Stimulated activated CD8-positive, alpha-beta memory T cell treated with anti-CD3 and anti-CD28 coated beads, Interleukin-7, amount 100 ng/mL, for 24 hours (primary cell): ENCODE measurements at places on chromosomes 2 and 18.

- DNase-seq: no peak
Observed at GRCh38 chr2:36572054-36572718, 25.8 kb downstream of the FEZ2 start.

- DNase-seq: no peak
Observed at GRCh38 chr2:128502200-128502599, 183.5 kb upstream of the HS6ST1 start.

GRCh38 chr2:159521272-159521671, 95.1 kb downstream of the BAZ2B start:
- DNase-seq: no peak

- DNase-seq: no peak
Observed at GRCh38 chr2:218623366-218623705, 15.6 kb downstream of the PLCD4 start.

DNA sequence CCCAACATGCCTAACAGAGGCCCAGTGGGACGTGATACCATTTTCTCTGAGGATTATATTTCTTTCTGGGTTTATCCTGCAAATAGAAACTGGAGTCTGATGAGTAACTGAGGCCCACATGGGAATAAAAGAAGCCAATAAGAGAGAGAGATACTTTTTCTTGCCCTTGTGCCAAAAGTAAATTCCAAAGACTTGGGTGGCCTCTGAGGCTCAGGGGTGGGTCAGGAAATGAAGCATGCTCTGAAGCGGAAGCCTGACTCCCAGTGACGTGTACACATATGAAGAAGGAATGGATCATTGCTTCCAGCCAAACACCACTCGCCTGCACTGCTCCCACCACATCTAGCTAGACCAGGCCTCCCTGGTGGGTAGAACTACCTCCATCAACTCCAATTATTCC, 273.6 kb upstream of the NCKAP5 start:
- no peak for DNase-seq

DNA sequence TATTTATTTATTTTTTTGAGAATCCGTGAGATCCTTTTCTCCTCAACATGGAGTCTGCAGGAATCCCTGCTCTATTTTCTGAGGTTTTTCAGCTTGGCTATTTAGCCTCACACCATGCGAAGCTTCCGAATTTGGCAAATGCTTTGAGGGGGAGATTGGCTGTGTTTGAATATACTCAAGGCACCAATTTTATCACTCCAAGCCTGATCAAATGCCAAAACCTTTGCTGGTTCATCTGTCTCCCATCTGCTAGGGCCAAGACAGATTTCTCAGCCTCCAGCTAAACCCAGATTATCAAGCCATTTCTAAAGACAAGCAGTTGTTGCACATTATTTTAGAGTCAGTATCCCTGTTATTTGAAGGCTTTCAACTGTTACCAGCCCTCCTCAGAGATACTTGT, 295.7 kb downstream of the XIRP2 start:
- DNase-seq: no peak

GRCh38 chr2:230864605-230865306, at the start of gene ITM2C:
Gene ITM2C, plus strand, starts transcription at chr2:230864942. Its CDS starts 84 bp downstream, at chr2:230865026.
- DNase-seq: peak; percentile 51

- no peak for DNase-seq
Observed at GRCh38 chr2:143525402-143525860, 396.2 kb downstream of the ARHGAP15 start.

DNA sequence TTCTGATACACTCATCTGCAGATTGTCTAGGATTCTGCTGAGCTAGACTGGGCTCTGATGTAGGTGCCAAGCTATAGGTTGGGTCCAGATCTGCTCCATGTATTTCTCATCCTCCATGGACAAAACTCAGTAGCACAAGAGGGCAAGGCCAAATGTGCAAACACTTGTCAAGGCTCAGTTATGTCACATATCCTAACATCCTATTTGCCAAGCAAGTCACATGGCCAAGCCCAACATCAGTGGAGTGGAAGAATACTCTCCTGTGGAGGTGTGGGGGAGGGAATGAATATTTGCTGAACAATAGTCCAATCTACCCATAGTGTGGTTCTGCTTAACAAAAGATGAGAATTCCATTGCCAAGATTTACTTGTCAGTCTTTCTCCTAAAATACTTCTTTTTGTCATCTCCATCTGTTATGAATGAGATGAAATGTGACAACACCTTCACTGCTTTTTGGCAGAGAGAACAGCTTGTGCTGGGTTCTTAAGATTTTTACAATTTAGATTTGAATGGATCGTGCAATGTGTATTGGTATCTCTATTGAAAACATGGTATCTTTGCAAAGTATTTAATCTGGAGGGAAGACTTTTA, 89.9 kb downstream of the OXER1 start:
- DNase-seq: no peak

- no peak for DNase-seq
Observed at GRCh38 chr18:79534356-79534755, 138.6 kb downstream of the NFATC1 start.

DNA sequence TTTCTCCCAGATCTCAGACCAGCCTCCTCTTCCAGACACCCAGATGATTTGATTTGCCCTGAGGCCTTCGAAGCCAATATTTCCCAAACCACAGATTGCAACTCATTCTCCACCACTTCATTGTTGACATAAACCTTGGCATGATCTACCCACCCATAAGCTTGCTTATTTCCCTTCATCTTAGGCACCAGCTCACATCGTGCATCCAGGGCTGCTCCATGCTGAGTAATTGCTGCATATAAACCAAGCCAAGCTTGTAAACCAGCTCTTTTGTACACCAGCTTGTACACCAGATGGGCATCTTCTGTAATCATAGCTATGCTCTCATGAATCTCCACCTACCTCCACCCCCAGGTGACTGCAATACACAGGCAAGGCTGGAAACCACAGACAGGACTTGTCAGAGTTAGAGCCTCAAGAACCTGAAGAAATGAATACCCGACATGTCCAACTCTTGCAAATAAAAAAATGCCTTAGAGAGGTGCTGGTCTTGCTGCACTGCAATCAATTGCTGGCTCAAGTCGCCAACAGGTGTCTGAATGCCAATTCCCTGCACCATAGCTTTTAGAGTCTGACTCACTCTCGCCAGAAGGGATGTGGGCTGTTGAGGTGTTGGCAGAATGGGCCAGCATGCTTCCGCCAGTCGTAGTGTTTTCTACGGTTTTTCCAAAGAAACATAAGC, 31.5 kb downstream of the TRABD2A start:
- no peak for DNase-seq

DNA sequence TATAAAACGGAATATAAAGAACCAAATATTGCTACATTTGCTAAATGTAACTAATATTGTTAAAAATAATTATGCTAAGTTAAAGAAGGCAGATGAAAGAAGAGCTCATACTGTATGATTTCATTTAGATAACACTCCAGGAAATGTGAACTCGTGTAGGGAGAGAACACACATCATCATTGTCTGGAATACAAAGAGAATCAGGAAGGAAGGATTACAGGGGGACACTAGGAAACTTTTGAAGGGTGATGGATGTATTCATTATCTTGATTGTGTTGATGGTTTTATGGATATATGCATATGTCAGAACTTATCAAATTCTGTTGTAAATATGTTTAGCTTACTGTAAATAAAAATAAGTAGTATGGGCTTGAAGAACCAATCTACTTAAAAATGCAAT, 104.1 kb upstream of the TRIB2 start:
- DNase-seq: no peak

- DNase-seq: no peak
Observed at GRCh38 chr2:124147552-124147951, 122.5 kb downstream of the CNTNAP5 start.

DNA sequence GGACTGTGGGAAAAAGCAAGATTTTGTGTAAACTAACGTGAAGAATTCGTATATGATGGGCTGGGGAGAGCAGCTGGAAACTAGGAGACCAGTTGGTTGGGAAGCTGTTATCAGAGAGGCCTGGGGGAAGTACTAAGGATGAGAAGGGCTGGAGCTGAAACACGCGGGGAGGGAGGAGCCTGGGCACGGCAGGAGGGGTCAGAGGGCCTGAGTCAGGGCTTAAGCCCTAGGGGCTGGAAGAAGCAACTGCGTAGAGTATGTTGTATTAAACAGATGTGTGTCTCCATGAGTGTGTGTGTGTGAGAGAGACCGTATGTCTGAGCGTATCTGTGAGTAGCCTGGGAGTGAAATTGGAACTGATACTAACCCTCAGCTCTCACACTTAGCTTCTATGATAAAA, 8.4 kb downstream of the POMC start:
- no peak for DNase-seq

GRCh38 chr18:8989017-8989416, 113.5 kb upstream of the NDUFV2 start:
- DNase-seq: no peak

DNA sequence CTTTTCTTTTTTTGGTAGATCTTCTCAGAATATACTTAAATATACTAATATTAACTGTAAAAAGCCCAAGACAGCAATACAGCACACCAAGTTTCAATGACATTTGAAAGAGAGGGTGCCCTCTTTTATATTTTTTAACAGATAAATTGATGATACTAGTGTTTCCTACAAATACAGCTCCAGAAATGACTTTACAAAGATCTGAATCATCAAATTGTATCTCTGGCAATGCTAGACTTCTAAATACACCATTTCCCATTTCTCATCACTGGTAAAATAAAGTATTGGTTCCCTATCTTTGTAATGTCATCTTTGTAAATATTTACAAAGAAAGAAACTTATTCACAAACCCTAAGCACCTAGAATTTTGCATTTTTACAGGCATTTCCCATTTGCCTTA, 281.3 kb downstream of the EXOC6B start:
- no peak for DNase-seq

- no peak for DNase-seq
Observed at GRCh38 chr2:181742361-181742760, 62.0 kb upstream of the NEUROD1 start.

GRCh38 chr2:68428746-68429145, 38.3 kb downstream of the FBXO48 start:
- DNase-seq: no peak

GRCh38 chr18:72444111-72444797, 99.9 kb downstream of the CBLN2 start:
- DNase-seq: no peak

DNA sequence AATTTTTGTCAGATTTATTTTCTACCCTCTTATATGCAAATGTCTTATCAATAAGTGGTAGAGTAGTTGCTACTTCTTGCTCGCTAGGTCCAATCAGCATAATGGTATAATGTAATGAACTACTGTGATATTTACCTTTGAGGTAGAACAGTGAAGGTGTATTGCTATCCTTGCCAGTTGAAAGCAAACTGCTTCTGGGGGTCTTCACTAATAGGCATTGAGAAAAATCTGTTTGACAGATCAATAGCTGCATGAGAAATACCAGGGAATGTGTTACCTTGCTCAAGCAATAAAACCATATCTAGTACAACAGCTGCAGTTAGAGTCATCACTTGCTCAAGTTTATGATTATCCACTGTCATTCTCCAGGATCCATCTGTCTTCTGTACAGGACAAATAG, 50.1 kb upstream of the EFEMP1 start:
- no peak for DNase-seq

- no peak for DNase-seq
Observed at GRCh38 chr2:4122726-4123125, 419.4 kb downstream of the DCDC2C start.

DNA sequence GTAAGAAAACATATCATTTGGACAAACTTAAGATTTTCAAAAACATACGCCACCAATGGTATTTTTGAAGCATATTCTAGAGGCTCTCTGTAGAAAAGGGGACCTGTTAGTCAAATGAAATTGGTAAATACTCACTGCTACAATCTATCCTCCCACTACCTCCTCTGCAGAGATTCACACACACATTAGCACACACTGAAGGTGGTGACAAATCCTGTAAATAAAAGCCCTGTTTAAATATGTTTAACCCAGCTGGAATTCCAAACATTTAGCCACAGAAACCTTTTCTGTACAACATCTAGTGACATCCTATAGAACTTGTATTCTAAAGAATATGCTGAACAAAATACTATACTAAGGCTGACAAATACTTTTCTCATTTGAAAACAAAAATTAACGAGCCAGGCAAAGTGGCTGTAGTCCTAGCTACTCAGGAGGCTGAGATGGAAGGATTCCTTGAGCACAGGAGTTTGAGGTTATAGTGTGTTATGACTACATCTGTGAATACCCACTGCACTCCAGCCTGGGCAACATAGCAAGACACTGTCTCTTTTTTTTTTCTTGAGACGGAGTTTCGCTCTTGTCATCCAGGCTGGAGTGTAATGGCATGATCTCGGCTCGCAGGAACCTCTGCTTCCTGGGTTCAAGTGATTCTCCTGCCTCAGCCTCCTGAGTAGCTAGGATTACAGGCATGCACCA, 25.9 kb downstream of the ALS2 start:
- DNase-seq: no peak

- no peak for DNase-seq
Observed at GRCh38 chr2:72996117-72996502, 75.4 kb downstream of the SFXN5 start.

DNA sequence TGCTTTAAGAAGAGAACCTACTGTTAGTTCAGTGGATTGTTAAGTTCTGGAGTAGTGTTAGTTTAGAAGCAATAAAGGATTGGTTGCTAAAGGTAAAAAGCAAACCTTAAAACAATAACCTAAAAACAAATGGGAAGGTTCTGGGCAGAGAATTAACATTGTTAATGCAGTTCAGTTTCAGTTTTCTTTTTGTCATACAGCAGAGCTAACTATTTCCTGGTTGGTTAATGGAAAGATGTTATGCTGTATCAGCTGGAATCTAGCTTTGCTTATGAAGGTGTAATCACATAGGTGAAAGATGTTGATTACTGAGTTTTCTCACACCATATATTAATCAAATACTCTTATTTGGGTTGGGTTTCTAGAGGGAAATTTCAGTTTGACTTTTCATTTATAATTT, 23.8 kb downstream of the SMAD4 start:
- DNase-seq: no peak

DNA sequence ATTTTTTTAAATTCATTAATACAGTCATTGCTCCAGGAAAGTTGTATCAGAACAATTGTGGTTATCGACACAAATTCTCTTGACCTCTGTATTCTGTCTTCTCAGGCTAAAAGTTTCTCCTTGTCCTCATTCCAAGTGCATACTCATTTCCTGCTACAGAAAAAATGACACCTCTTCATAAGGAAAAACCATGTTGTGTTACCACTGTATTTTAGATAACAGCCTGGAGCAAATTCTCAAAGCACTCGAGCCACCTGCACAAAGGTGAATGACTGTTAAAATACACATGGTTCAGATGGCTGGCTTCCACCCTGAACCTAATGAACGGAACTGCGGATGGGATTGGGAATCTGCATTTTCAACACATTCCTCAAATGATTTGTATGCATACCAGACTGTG, 586.5 kb downstream of the EPHA4 start:
- no peak for DNase-seq

- no peak for DNase-seq
Observed at GRCh38 chr2:69570474-69570873, 73.1 kb downstream of the AAK1 start.

DNA sequence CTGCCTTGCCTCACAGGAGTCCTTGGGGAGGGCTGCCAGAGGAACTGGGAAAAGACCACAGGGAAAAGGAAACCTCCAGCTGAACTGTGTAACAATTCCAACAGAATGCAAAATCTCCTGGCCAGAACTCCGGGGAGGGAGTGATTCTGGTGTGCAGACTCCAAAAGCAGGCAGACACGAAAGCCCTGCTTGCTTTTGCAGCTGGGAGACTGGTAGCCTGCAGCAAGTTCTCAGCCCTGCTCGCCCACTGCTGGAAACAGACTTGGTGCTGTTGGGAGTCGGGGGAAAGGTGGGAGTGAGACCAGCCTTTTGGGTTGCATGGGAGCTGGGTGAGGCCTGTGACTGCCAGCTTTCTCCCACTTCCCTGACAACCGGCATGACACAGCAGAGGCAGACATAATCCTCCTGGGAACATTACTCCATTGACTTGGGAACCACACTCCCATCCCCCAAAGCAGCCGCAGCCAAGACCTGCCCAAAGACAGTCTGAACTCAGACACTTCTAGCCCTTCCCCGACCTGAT, 26.0 kb upstream of the NMI start:
- DNase-seq: no peak
